RPMI8226 (cell line): ENCODE measurements at places on chromosomes 5 and 9.

DNA sequence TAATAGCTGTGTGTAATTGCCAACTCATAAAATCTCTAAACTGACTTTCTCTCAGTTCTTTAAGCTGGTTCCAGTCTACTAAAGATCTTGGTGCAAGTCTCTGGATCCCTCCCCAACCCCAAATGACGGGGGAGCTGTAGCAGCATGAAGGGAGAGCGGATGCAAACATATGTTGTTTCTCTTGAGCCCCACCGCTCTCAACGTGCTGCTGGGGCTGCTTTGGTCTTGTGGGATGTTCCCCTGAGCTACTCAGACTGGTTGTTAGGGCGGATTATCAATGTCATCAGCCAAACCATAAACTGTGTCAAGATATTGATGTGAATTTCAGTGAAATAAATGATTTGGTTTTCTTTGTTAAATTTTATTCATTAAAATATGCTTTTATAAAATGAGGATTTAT lies 40.9 kb upstream of the APC start:
- DNase-seq = no peak

- DNase-seq = no peak
Measured at GRCh38 chr5:19498852-19499251, 489.1 kb downstream of the CDH18 start.

- DNase-seq = peak; percentile 37
Measured at GRCh38 chr9:133731876-133732638, 6.1 kb downstream of the SARDH start.

DNA sequence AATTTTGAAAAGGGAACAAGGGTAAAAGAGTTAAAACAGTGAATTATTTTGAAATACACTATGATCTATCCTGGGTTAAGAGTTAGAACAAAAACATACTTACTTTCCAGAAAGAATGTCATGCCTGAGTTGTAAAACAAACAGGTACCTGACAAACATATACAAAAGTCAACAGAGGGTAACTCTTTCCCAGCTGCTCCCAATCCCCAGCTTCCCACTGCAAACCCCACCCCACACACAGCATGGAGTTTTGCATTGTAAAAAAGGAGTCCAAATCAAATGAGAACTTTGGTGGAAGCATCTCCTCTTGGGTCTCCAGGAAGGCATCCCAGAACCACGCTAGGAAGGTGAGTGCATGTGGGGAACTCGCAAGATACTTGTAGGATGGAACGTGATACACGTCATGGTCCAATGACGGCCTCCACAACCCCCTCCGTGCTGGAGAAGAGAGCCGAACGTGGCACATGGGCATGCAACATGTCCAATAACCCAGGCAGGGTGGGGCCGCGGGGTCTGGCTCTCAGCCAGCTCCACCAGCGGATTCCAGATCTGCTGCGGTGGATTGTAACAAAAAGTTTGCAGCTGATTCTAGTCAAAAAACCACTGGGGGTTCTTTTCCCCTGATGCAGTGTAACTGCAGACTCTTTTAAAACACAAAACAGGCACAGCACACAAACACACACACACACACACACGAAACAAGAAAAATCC lies 55.8 kb downstream of the EPB41L4B start:
- DNase-seq = no peak

- DNase-seq = no peak
Measured at GRCh38 chr5:2886531-2886930, 135.1 kb upstream of the IRX2 start.
